Fibroblast of lung (primary cell): ENCODE measurements at places on chromosomes 5 and 9.

GRCh38 chr9:72365525-72366256 is 683 bp upstream of the ZFAND5 start:
- DNase-seq = peak; percentile 83

DNA sequence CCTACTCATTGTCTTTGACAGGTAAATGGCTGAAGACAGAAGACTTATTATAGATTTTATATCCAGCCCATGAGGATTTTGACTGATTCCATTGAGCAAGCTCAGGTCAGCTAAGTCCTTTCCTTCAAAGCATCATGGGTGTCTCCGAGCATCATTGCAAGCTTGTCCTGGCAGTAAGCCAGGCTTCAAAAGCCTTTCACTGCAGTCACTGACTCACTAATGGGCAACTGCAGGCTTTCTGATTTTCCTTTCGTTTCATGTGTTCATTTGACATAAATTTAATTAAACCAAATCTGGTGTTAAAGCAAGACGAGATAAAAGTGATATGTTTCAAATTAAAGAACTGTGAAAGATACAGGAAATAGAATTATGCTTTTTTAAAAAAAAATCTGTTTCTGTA is 426.2 kb downstream of the ANXA1 start:
- no peak for DNase-seq

DNA sequence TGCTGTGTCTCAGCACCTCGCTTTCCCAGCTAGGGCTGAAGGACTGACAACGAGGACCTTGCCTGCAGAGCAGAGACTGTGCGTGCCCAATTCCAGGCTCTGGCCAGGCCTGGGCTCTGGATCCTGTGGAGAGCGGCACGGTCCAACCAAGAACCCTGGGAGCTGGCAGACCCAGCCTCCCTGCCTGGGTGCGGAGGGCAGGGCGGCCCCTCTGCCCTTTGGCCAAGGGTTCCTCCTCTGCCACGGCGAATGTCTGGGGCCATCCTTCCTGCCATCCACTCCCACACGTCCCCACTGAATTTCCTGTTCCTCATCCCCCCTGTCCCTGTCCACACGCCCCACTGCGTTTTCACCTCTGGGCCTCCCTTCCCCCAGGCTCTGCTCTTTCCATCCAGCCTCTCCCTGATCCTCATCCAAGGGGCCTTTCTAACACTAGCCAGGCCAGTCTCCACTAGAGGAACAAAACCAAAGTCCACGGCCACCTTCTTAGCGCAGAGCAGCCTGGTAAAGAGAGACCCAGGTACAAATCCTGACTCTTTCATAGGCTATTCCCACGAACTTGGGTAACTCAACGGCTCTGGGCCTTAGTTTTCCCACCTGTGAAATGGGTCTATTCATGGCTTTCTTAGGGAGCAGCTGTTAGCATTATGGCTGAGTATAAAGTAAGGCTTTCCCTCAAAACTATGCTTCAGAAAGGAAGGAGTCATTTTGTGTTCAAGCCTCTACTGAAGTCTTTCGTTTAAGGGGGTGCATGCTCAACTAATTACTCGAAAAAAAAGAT is 95.5 kb upstream of the PHYKPL start:
- DNase-seq = no peak

DNA sequence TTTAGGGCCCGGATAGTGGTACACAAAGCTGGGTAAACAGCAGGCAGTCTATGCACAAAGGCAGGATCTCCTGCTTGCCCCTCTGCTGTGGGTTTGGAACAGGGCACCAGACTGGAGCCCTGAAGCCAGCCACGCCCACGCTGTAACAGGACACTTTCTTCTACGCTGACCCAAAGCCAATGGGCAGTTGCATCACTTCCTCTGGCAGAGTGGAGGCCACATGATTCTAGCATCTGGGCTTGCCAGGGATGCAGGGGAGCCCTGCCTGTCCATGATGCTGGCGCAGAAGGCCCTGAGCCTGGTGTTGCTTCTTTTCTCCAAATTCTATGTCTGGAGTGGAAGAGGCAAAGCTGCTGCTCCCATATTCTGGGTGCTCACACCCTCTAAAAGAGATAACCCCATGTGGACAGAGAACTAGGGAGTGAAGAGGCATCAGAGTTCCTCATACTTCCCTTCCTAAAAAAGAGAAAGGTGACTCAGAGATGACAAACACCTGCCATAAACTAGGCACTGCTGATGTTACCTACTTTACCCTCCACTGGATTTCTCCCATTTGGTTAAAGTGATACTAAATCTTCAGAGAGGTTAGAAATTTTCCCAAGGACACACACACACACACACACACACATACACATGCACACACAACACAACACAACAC is 260.3 kb upstream of the KLF4 start:
- peak; percentile 94 for DNase-seq

GRCh38 chr9:127724012-127724411 is 8.1 kb downstream of the TTC16 start:
- DNase-seq = no peak

GRCh38 chr5:34576891-34577666 is 79.0 kb upstream of the RAI14 start:
- no peak for DNase-seq

DNA sequence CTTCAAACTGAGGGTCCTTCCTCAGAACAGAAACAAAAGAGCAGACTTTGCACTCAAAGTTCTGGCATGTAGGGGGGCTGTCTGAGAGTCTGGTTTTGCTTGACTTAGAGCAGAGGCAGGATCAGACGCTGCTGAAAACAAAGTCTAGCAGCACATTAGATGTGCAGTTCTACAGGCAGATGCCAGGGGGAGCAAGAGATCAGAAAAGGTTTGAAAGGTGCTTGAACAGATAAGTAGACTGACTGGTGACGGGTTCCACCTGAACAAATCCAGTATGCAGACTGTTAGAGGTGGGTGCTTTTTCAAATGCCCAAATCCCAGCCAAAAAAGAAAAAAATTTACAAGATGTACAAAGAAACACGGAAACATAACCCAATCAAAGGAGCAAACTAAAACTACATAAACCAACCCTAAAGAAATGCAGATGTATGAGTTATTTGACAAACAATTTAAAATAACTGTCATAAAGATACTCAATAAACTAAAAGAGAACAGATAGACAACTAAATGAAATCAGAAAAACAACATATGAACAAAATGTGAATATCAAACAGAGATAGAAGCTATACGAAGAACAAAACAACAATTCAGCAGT is 194.7 kb upstream of the FREM1 start:
- peak; percentile 46 for DNase-seq

DNA sequence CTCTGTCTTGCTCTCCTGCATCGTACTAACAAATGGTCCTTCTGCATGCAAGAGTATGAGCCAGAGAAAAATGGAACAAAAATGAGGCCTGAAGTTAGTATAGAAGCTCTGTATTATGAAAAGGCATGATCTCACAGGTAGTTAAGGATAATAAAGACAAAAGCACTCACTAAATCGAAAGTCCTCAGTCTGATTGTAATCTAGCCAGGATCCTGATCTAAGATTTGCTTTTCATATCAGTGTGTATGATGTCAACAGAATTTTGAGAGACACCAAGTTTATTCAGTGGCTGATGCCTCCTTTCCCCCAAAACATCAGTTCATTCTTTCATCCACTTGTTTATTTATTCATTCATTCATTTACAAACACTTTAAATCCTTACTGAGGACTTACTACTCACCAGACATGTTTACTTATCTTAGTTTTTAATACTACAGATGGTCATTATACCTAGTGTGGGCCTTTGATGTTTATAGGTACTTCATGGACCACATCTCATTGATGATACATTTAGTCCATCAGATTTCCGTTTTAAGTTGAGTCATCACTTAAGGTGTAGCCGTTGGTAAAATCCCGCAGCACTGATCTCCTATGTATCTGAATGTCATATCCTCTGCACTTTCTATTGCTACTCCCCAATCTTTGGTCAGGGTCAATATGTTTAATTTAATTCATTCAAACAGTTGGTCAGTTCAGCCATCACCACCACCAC is 105.2 kb upstream of the DHFR start:
- DNase-seq = no peak

DNA sequence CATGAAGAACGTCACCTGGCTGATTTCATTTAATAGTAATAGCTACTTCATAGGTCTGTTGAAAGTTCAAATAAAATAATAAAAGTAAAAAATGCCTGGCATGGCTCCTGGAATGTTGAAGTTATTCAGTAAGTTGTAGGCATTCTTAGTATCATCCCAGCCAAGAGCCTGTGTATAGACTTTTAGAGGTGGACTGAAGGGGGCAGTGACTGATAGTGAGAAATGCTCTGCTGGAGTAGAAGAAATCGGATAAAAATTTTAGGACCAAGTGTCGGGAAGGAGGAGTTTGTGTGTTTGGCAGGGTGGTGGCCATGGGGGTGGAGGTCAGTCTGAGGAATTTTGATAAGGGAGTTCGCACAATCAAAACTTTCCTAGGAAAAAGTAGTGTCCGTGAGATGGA is 3.6 kb downstream of the ZFP2 start:
- no peak for DNase-seq

DNA sequence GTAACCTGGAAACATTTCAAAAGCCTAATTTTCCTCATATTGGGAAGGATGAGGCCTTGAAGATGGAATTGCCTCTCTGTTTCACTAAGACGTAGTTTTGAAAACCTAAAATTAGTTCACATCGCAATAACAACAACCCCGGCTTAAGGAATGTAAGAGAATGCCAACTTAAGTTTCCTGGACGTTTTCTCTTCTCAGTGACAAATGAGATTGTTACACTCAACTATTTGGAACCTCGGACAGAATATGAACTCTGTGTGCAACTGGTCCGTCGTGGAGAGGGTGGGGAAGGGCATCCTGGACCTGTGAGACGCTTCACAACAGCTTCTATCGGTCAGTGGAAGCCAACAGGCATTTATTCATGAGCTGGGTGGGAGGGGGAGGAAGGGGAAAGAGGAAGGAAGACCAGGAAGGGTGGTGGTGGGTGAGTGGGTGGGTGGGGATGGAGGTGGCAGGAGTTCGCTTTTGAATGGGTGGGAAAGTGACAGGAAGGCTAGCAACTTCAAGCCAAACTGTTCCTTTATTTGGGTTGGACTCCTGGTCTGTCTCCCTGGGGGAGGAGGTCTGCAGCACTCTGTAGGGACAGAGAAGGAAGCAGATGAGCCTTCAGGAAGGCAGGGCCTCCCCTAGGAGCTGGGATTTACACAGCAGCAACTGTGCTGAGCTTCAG is 83.4 kb downstream of the TEK start:
- DNase-seq = peak; percentile 68

GRCh38 chr9:84293001-84293798 is 47.4 kb downstream of the SLC28A3 start:
- DNase-seq = no peak

- DNase-seq = peak; percentile 37
Measured at GRCh38 chr9:87844506-87844905, 38.2 kb upstream of the SPATA31E1 start.

DNA sequence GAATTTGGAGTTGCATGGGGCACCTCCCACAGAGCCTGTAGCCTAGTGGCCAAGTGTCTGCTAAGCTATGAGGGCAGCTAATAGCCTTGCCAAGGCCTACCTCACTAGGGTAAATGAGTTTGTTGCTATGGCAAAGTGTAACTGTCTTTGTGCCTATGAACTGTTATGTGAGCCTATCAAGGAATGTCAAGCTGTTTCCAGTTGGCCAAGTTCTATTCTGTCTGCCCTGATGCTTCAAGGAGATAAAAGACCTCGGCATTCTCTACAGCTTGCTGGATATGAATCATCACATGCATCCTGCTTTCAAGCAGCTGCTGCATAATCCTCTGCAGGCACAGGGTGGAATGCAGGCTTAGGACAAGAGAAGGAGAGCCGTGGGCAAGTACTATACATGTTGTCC is 69.8 kb upstream of the CCDC112 start:
- DNase-seq = peak; percentile 71

GRCh38 chr5:63022403-63022802 is 443.8 kb downstream of the LRRC70 start:
- DNase-seq = no peak

DNA sequence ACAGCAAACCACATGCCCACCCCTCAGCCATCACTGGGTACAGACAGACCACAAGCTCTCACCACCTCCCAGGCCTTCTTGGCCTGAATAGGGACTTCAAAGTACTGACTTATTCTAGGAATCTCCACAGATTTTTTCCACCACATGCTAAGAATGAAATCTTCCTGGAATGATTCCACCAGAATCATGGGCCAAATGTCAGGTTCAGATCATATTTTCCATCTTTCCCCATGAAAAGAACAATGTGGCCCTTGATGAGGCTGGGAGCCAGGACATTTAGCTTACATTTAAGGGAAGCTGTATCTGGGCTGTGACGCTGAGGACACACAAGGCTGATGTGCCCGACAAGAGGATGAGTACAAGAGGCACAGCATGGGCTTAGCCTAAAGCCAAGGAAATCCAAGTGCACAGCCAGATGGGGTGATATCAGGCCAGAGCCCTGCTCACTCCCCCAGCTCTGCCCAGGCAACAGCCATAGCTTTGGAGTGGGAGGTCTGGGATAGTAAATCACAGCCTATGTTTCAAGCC is 28.1 kb downstream of the ACSL6 start:
- no peak for DNase-seq

GRCh38 chr9:113911850-113912557 is 35.9 kb downstream of the ZNF618 start:
- DNase-seq = no peak

- DNase-seq = no peak
Measured at GRCh38 chr5:117690612-117691011, 1116.0 kb upstream of the SEMA6A start.

DNA sequence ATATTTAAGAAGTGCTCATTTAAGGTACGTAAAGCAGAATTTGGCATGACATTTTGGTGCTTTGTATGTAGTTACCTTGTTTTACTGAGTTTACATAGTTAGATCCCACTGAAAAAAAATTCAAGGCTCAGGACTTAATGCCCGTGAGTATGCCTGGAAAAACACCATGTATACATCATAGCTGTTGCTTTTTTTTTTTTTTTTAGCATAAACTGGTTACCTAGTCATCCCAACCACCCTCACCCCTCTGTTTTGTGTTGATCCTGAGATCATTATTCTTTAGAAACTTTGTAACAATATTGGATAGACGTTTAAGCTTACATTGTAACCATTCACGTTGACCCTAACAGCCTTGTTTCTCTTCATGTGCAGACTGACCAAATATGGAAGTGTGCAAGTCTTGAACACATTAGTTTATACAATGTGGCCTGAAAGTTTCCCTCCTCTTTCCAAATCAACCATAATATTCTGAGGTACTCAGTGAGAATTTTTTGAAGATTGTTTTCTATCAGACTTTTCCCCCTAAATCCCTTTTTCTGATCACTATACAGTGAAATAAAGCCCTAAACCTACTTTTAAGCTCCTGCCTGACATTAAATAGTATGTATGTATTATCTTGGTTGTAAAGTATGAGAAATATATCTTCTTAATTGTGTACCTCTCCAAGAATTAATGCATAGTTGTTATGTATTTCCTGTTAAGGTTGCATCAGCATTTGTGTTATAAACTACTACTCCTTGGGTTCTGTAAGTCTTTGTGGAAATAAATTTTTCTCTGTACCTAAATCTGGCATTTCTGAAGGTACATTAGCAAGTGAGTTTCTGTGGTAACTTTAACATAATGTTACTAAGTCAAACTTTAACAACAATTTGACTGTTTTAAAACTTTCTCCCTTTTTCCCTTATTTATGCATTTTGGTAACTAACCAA is 4.4 kb downstream of the RABGAP1 start:
- DNase-seq = peak; percentile 59

GRCh38 chr9:116658265-116658664 is 28.8 kb upstream of the TRIM32 start:
- DNase-seq = no peak
